ENCODE measurements at places on chromosomes 2 and 18. TPM values are rescaled to one million over a fixed set of nuclear protein-coding genes. Genes with fewer than 3 reads are reported as not detected.

DNA sequence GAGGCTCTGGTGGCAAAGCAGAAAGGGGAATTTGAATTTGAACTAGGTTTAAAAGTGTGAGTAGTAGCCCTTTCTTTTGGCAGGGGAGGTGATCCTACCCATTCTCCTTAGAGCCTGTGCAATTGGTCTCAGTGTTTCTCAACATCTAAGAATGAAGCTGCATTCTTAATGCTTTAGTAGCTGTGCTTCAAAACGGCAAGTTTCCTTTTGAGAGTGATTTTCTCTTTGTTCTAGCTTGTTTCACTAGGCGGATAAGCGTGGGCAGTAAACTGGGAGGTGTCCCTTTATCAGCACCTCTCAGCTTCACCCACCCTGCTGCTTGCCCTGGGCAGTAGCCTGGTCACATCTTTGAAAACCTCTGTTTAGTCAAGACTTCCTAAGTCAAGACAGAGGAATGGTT lies 6.7 kb downstream of the CRIM1 start:
- no peak overlapping the region for H3K27ac ChIP-seq
- no peaks in the 10 kb centered on the region for H3K27me3 ChIP-seq
- H3K4me1 ChIP-seq: peaks cover 1% of the 10 kb centered on the region
- no peak overlapping the region for H3K4me3 ChIP-seq

- H3K36me3 ChIP-seq: no peaks in the 10 kb centered on the region
- no peaks in the 10 kb centered on the region for H3K4me1 ChIP-seq
- H3K27me3 ChIP-seq: no peaks in the 10 kb centered on the region
- DNase-seq: no peak
These were observed 26.1 kb upstream of the SALL3 start for GRCh38 chr18:78953566-78953965.

DNA sequence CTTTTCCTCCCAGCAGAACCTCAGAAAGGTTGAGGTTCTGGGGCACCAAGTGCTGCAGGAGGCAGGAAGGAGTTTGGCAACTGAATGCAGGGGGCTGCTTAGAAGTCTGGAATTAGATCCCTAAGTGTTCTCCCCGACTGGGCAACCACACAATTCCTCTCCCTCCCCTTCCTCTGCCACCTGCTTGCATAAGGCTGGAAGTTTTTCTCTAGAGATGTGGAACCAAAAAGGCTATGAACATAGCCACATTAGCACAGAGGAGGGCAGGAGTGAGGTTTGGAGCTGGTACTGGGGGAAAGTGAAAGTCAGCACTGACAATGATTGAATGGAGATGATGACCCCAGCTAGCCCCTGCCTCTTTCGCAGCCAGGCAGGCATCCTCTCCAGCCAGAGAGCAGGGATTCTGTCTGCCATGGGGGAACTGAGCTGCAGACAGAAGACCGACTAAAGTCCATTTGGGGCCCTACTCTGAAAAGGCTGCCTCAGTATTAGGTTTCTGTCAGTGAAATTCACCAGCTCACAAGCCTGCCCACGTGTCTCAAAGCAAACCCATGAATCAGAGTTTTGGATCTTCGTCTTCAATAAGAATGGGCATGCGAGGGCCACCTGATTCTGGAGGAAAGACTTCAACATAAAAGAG lies 87.9 kb upstream of the ITGA6 start:
- H3K4me3 ChIP-seq: no peak overlapping the region
- no peaks in the 10 kb centered on the region for H3K36me3 ChIP-seq
- no peak for DNase-seq
- peak overlapping the region; percentile 75 for H3K27ac ChIP-seq
- H3K4me1 ChIP-seq: peaks cover 12% of the 10 kb centered on the region
- no peaks in the 10 kb centered on the region for H3K27me3 ChIP-seq

- no peaks in the 10 kb centered on the region for H3K36me3 ChIP-seq
- no peaks in the 10 kb centered on the region for H3K27me3 ChIP-seq
- no peak overlapping the region for H3K4me3 ChIP-seq
These were observed 276.6 kb downstream of the MREG start for GRCh38 chr2:215736653-215737290.

DNA sequence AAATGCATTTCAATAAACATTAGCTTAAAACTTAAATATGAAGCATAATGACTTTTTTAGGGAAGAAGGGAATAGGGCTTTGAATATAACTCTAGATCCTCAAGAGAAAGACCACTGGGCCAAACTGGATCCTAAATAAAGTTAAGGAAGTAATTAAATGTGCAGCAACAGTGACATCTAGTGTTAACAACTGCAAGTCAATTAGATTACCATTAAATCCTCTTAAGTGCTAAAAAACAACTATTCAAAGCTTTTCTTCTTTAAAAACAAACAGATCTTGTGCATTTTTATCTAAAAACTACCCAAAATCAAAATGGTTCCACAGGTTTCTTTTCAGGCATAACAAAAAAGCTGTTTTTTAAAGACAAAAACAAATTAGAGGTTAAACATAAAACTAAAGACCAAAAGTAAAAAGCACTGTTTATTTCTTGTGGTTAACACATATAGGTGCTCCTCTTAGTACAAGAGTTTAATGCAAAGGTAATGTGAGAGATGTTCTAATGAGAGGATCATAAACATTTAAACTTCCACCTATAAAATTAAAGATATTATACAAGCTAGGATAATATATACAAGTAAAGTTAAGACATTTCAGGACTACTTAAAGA lies 111.4 kb downstream of the THADA start:
- H3K27ac ChIP-seq: no peak overlapping the region
- H3K4me1 ChIP-seq: peaks cover 33% of the 10 kb centered on the region
- no peaks in the 10 kb centered on the region for H3K27me3 ChIP-seq
- no peak overlapping the region for H3K4me3 ChIP-seq

ST6GAL2 gene
- total RNA-seq: 3.6 TPM

DNA sequence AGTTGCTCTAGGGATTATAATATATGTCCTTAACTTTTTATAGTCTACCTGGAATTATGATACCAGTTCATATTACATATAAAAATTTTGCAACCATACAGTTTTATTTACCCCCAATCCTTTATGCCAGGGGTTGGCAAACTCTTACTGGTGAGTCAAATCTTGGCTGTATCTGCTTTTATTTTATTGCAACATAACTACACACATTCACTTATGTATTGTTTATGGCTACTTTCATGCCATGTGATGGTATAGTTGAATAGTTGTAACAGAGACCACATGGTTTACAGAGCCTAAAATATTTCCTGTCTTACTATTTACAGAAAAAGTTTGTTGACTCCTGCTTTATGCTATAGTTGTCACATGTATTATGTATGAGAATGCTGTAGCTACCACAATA lies 25.8 kb upstream of the DLX2 start:
- no peaks in the 10 kb centered on the region for H3K27me3 ChIP-seq
- no peaks in the 10 kb centered on the region for H3K36me3 ChIP-seq
- no peak overlapping the region for H3K27ac ChIP-seq
- H3K4me1 ChIP-seq: no peaks in the 10 kb centered on the region
- H3K4me3 ChIP-seq: no peak overlapping the region

RNASEH1 gene
- total RNA-seq: 10.2 TPM

- peaks cover 40% of the 10 kb centered on the region for H3K36me3 ChIP-seq
- peak overlapping the region; percentile 94 for H3K4me3 ChIP-seq
- DNase-seq: no peak
- H3K27ac ChIP-seq: peak overlapping the region; percentile 97
- H3K4me1 ChIP-seq: peaks cover 7% of the 10 kb centered on the region
These were observed 528 bp downstream of the ATG9A start for GRCh38 chr2:219228911-219229304.

TWIST2 gene
- 0.19 TPM for total RNA-seq

COL4A4 gene
- total RNA-seq: 0.14 TPM

DNA sequence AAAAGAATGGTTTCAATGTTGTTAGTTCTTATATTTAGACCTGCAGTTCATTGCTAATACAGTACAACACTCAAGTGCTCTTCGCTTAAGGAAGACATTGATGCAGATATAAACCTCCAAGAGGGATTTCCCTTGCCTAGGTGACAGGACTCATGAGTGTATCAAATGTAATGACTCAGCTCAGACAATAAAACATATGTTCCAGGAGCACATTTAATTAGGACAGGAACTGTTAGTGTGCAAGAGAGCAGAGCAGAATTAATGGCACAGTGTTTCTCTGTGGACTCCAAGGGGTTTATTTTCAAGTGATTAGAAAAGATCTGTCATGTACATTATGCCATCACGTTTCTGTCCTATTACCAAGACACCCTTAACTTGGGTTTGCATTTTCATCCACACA lies 375.0 kb downstream of the LRRTM4 start:
- H3K36me3 ChIP-seq: no peaks in the 10 kb centered on the region
- no peak overlapping the region for H3K4me3 ChIP-seq
- H3K4me1 ChIP-seq: no peaks in the 10 kb centered on the region
- no peaks in the 10 kb centered on the region for H3K27me3 ChIP-seq

DNA sequence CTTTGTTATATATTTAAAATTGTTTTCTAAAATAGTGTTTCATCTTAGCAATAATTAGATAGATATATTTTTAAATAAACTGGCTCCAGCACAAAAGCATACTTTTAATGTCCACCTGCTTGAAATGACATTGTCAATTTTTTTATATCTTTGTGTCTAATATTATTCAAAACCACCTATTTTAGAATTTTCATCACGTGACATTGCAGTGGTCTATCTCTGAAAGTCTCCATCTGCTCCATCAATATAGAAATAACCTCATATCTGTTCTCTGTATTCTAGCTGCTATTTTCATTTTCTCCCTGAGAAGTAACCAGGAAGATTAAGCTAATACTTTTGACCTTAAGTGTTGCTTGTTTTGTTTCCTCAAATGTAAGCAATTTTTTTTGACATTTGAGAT lies 248.0 kb upstream of the CNTNAP5 start:
- H3K27me3 ChIP-seq: no peaks in the 10 kb centered on the region
- H3K36me3 ChIP-seq: no peaks in the 10 kb centered on the region
- no peak overlapping the region for H3K4me3 ChIP-seq

DNA sequence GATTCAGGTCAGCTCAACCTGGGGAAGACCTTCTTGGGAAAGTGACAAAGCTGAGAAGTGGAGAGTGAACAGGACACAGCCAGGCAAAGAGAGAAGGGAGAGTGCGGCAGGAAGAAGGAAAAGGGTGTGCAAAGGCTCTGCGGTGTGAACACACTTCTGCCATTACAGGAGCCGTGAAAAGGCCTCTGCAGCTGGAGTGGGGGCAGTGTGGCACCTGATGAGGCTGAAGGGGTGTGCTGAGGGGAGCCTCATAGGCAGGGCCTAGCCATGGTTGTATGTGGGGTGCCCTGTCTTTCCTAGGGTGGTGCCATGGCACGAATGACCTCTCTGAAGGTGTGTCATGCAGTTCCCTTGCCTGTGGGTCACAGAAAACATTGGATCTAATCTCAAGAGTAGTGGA lies 347.6 kb downstream of the CYRIA start:
- H3K36me3 ChIP-seq: no peaks in the 10 kb centered on the region
- no peak overlapping the region for H3K27ac ChIP-seq
- DNase-seq: no peak
- H3K27me3 ChIP-seq: no peaks in the 10 kb centered on the region
- no peak overlapping the region for H3K4me3 ChIP-seq

DNA sequence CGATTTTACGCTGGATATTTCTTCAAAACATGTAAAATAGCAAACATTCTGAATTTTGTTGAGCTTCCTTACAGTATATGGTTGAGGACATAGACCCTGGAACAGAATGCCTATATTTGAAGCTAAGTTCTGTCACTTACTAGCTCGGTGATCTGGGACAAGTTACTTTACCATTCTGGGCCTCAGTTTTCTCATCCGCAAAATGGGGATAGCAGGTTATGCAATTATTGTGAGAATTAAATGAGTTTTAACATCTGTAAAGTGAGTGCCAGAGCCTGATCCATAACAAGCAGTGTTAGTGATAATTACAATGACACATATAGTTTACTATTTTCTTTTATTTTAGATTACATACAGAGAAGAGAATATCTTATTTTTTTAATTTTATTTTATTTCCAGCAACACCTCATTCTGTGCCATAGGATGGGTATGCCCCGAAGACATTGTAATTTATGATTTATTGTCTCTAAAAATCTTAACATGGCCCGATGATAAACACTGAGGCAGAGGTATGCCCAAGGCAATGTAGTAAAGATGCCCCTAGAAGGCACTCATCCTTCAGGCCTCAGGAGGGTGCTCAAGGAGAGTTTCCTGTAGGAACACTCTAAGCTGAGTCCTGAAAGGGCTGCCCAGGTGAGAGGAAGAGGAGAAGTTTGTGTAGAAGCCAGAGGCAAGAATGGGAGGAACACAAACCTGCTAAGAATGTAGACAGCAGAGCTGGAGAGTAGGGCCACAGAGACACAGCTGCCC lies 250.9 kb downstream of the BCL11A start:
- H3K27ac ChIP-seq: no peak overlapping the region
- H3K36me3 ChIP-seq: no peaks in the 10 kb centered on the region
- no peaks in the 10 kb centered on the region for H3K27me3 ChIP-seq
- no peaks in the 10 kb centered on the region for H3K4me1 ChIP-seq

PPP1R1C gene
- total RNA-seq: 16.9 TPM

Data from liver (tissue), 10 donors.